Thymus (tissue), 14 donors: ENCODE measurements at places on chromosomes 5 and 9. TPM values are rescaled to one million over a fixed set of nuclear protein-coding genes. Genes with fewer than 3 reads are reported as not detected.

GRCh38 chr5:137266186-137266585 lies 232.9 kb downstream of the SPOCK1 start:
- H3K36me3 ChIP-seq, result no peaks in the 10 kb centered on the region
- H3K4me3 ChIP-seq, result no peak overlapping the region
- H3K27me3 ChIP-seq, result no peaks in the 10 kb centered on the region
- H3K4me1 ChIP-seq, result no peaks in the 10 kb centered on the region

DNA sequence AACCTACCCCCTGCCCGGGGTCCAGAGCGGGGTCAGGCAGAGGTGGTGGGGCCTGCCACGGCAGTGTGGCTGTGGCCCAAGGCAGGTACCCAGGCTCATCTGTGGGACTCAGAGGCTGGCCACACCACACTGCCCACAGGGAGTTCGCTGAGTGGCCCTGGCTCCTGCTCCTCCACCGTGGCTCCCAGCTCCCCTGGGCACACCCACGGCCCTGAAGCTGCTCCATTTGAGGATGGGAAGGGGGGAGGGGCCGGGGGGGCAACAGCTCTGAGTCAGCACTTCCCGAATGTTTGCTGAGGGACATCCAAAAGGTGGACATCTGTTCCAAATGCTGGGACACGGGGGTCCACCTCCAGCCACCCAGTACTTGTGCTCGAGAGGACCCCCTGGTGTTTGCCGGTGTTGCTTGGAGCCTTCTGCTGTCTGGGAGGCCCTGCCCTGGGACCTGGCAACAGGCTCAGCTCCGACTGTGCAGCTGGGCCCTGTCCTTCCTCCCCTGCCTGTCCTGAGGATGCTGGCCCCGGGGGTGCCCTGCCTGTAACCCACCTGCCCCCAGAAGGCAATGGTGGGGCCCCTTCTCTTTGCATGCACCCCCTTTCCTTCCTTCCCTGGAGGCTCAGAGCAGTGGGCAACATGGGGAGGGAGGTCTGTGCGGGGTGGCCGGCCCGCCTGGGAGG lies 2.5 kb upstream of the NRARP start:
- no peak for DNase-seq
- H3K27me3 ChIP-seq, result peaks cover 87% of the 10 kb centered on the region
- H3K4me1 ChIP-seq, result peaks cover 63% of the 10 kb centered on the region

- peaks cover 18% of the 10 kb centered on the region for H3K4me1 ChIP-seq
- H3K27me3 ChIP-seq, result no peaks in the 10 kb centered on the region
- H3K4me3 ChIP-seq, result no peak overlapping the region
- no peak for DNase-seq
- no peak overlapping the region for H3K27ac ChIP-seq
Observed at GRCh38 chr5:142097681-142098080, 10.9 kb upstream of the NDFIP1 start.

DNA sequence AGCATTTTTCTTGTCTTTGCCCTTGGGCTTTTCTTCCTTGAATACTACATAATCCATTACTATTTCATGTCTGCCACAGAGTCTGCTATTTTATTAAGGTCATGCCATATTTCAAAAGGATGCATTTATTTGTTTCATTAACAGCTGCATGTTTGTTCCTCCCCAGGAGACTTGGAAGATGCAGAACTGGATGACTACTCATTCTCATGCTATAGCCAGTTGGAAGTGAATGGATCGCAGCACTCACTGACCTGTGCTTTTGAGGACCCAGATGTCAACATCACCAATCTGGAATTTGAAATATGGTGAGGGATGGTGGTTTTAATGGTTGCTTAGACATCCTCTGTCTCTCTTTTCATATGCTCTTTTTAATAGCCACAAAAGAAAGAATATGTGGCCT lies 4.0 kb downstream of the IL7R start:
- H3K4me1 ChIP-seq, result peaks cover 11% of the 10 kb centered on the region
- no peaks in the 10 kb centered on the region for H3K27me3 ChIP-seq
- H3K27ac ChIP-seq, result peak overlapping the region; percentile 58
- no peak for DNase-seq

GRCh38 chr9:22103685-22104575 lies 94.8 kb upstream of the CDKN2B start:
- no peaks in the 10 kb centered on the region for H3K4me1 ChIP-seq
- no peaks in the 10 kb centered on the region for H3K36me3 ChIP-seq
- no peak overlapping the region for H3K27ac ChIP-seq
- H3K4me3 ChIP-seq, result no peak overlapping the region
- no peaks in the 10 kb centered on the region for H3K27me3 ChIP-seq

DNA sequence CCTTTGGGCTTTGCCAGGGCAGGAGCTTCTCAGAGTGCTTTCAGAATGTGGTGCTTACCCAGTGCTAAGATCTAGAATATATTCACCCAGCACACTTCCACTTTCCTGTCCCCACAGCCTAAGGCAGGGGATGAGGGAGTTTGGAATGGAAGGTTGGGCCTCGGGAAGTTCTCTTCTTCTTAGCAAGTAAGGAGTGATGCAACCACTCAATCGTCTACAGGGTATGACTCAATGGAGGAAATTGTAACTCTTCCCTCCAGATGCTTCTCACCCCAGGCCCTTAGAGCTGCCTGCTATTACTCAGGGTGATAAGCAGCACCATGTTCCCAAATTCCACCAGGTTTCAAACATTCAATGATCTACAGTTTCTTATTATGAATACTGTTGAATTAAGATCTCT lies 30.8 kb upstream of the AGGF1 start:
- no peak for DNase-seq
- H3K36me3 ChIP-seq, result no peaks in the 10 kb centered on the region
- no peaks in the 10 kb centered on the region for H3K4me1 ChIP-seq
- no peak overlapping the region for H3K27ac ChIP-seq
- no peak overlapping the region for H3K4me3 ChIP-seq

- peaks cover 19% of the 10 kb centered on the region for H3K4me1 ChIP-seq
- no peak for DNase-seq
- H3K4me3 ChIP-seq, result no peak overlapping the region
- no peaks in the 10 kb centered on the region for H3K27me3 ChIP-seq
- no peaks in the 10 kb centered on the region for H3K36me3 ChIP-seq
Observed at GRCh38 chr9:134374301-134375010, 48.2 kb downstream of the RXRA start.

The PRRC2B gene
- 23.0 TPM for total RNA-seq

The TRIM41 gene
- total RNA-seq, result 19.9 TPM

The ISCA1 gene
- total RNA-seq, result 26.1 TPM

The PCDHB6 gene
- total RNA-seq, result 0.09 TPM

The PIP5K1B gene
- 0.94 TPM for total RNA-seq

The SPATA31E1 gene
- not detected for total RNA-seq

The MAP1B gene
- 1.6 TPM for total RNA-seq

The FGF10 gene
- 0.99 TPM for total RNA-seq

The CCL28 gene
- total RNA-seq, result 2.0 TPM

The PCDHA1 gene
- total RNA-seq, result not detected

The GABRG2 gene
- total RNA-seq, result 0.05 TPM

The DMRT3 gene
- total RNA-seq, result 0.05 TPM

The SPINK7 gene
- total RNA-seq, result 1.2 TPM
